ENCODE measurements at places on chromosomes 2 and 18.

DNA sequence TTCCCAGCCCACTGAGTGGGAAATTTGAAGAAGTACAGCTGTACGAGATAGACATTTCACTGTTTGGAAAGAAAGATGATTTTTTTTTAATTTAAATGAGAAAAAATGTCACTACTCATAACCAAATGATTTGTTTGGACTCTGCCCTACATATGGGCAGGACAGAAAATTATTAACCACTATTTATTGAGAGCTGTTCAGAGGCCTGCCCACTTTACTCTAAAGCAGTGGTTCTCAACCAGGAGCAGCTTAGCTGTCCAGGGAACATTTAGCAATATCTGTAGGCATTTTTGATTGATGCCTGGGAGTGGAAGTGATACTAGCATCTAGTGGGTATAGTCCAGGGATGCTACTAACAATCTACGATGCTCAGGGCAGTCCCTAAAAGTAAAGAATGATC, 13.4 kb upstream of the DTNA start:
- no peak for DNase-seq

GRCh38 chr18:54964741-54965140, 5.5 kb upstream of the CCDC68 start:
- DNase-seq, result peak; percentile 47

GRCh38 chr2:98258906-98259305, 87.3 kb upstream of the CNGA3 start:
- no peak for DNase-seq

DNA sequence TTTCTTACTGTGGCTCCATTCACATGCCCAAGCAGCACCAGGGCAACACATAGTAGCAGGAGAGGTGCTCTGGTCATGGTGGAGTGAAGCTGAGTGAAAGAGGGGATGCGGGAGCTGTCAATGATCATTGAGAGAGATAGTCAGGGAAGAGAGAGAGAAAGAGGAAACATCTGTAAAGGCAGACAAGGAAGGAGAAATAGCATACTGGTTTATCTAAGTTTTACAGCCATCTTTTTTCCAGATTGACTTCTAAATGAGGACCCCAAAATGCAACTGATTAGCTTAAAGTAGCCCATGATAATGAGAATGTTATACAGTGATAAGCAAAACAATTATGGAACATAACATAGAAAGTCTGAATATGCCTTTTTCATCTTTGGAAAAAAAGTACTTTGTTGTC, at the start of gene C2orf66:
C2orf66 (minus strand) TSS at position 96 of the 400 bp plus-strand sequence; CDS start at position 77, 19 bp downstream.
- no peak for DNase-seq

DNA sequence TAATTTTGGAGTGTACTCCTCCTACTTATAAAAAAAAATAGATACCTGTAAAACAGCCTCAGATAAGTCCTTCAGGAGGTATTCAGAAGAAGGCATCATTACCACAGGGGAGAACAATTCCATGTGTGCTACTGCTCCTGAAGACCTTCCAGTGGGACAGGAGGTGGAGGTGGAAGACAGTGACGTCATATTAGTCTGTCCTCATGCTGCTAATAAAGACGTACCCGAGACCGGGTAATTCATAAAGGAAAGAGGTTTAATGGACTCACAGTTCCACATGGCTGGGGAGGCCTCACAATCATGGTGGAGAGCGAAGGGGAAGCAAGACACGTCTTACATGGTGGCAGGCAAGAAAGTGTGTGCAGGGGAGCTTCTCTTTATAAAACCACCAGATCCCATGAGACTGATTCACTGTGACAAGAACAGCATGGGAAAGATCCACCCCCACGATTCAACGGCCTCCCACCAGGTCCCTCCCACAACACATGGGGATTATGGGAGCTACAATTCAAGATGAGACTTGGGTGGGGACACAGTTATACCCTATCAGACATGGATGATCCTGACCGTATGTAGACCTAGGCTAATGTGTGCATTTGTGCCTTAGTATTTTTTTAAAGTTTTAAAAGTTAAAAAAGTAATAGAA, 98.4 kb downstream of the NDUFA10 start:
- peak; percentile 19 for DNase-seq

- DNase-seq, result no peak
Measured at GRCh38 chr2:144438801-144439631, 80.9 kb downstream of the ZEB2 start.

DNA sequence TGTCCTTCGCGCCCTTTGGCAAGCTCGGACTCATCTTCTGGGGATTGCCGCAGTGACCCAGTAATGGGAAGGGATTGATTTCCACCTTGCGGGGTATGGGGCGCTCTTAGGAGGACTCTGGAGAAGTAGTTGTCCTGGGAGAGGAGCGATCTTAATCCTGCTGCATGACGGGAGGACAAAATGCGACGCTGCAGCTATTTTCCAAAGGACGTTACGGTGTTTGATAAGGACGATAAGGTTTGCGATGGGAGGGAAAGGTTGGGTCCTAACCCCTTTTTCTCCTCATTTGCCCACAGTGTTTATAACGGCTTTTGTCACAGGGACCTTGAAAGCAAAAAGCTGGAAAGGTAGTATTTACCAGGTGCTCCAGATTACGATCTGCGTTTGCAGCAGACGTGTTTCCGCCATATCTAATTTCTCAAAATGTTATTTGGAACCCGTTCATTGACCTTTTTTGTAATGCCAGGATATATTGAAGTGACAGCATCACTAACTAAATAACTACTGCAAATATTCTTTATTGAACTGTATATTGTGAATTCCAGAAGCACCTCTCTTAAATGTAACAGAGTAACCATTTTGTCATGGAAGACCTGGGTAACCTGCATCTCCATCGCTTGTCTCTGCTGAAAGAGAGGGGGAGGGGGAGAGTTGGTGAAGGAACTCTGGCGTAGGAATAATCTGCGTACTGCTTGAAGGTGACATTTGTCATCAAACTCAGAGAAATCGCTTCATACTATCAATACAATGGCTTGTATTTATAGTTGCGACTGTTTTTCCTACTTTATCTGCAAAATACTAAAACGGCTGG, 590 bp downstream of the MDH1 start:
- no peak for DNase-seq

DNA sequence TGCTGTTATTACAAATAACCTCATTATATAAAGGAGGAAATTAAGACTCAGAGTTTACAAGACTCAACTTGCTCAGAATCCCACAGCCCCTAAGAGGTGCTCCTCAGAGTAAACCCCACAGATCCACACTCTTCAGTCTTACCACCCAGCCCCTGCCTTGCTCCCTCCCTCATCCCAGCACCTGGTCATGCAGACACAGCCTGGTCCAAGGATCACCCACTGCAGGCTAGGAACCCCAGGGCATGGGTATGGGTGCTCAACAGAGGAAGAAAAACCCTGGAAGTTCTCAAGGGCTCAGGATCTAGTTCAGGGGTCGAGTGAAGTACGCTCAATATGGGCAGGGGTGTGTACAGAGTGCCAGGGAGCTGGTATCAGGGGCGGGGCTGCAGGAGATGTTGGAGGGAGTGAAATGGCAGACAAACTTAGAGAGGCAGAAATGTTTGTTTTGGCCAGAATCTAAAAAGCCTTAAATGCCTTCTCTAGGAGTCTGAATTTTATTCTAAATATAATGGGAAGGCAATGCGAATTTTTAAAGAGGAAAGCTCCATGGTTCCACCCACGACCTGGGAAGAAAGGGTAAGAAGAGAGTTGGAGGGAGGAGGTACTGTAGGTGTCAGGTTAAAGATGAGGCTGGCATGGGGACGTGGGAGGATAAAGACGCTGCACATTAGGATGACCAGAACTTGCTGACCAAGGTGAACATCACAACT, 79.1 kb upstream of the MGAT4A start:
- DNase-seq, result no peak

DNA sequence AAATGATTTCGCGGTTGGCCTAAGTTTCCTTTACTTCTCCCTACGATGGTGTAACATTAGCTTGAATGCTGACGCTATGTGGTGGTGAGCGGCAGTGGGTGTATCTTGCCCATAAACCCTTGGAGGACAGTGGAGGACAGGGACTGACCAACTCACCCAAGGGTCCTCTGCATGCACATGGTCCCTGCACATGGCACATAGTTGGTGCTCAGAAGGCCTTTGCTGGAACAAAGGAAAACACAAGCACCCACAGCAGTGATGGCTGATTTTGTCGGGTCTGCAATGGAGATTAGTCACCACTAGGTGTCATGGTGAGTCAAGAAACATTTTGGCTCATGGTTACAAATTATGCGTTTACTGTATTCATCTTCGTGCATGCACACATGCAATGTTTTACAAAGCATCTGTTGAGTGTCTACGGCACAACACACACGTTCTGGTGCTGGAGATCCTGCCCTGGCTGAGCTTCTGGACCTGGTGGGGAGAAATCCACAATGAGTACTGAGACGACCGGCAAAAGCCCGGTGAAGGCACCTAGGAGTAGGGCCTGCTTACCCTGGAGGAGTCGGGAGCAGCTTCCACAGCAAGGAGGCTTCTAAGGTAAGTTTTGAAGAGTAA, 44.0 kb downstream of the PDCL3 start:
- DNase-seq, result peak; percentile 46

DNA sequence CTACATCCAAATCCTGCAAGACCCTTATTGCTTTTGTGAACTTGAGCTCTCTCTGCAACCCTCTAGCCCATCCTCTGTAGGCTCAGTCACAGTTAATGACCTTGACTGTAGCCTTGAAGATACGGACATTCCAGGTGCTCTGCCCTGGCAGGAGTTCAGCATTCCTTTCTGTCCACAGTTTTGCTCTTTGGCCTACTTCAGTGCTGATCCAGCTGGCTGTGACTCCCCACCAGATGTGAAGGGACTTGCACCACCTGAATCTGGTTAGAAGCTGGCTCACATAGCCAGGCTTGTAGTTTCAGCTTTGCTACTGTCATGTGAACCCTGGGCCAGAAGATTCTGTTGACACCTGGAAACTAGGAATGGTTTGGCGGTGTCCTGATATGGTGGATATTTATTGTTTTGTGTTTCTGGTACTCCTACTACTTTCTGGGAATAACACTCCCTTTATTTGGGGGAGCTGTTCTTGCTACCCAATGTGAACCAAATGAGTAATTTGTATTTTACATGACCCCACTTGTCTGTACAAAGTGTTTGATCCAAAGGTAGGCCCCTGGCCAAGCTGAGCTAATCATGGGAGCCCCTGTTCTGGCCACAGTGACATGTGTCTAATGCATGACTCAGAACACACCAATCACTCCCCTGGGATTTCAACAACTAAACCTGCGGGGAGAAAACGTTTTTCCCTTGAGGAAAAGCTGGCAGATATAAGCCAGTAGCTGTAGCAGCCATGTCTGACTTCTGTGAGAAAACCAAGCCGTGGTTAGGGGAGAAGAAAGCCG, 73.4 kb downstream of the CDCA7 start:
- peak; percentile 56 for DNase-seq

DNA sequence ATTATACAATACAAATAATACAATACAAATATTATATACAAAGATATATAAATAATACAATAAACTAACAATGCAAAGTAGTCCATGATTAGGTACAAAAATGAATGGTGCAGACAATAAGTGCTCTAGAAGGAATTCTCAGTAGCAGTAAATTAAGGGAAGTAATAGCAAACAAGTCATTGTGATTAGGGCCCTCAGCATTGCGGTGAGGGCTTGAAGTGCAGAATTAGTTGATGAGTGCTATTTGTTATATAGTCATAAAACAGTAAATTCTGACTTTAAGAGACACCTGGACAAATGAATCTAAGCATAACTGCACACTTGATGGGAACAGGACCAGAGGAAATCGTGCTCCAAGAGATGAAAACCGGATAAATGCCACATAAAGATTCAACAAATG, 74.9 kb downstream of the ANKRD44 start:
- DNase-seq, result no peak

DNA sequence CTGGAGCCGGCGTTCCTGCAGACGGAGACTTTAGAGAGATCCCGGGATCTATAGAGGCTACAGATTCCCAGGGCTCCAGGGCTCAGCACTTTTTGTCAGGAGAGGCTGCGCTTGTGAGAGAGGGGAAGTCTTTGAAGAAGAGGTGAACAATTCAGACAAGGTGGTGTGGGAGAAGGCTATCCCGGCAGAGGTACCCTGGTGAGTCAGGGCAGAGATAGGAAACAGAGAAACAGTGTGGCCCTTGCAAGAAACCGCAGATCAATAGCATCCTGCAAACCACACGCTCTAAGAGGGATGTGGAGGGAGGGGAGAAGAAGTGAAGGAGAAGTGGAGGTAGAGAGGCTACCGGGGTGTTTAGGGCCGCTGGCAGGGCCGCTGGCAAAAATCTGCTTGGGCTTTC, 160.5 kb upstream of the APCDD1 start:
- DNase-seq, result no peak

GRCh38 chr2:224646242-224646846, 61.2 kb upstream of the CUL3 start:
- peak; percentile 12 for DNase-seq

DNA sequence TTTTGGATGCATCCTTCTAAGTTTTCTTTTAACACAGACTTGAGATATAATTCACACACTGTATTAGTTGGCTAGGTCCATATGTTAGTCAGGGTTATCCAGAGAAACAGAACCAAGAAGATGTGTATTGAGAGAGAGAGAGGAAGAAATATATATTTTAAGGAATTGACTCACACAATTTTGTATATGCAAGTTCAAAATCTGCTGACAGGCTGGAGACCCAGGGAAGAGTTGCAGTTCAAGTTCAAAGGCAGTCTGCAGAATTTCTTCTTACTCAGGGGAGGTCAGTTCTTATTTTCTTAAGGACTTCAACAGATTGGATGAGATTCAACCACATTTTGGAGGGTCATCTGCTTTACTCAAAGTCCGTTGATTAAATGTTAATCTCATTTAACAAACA, 23.0 kb upstream of the MRO start:
- DNase-seq, result no peak

- DNase-seq, result no peak
Measured at GRCh38 chr2:205752924-205753323, 70.6 kb downstream of the NRP2 start.

- no peak for DNase-seq
Measured at GRCh38 chr2:226639550-226639949, 160.1 kb downstream of the IRS1 start.

DNA sequence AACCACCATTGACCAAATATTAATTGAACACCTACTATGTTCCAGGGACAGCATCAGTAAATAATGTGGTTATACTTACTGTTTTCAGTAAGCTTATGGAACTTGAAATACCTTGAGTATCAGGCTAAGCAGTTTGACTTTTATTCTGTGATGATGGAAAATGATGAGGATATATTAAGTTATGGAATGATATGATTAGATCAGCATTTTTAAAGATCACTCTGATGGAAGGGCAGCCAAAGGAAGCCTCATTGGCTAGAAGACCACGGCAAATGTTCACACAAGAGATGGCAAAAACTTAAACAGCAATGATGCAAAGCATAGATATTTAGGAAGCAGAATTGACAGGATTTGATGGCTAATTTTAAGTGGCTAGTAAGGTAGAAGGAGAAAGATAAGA, 266.9 kb upstream of the DPP10 start:
- no peak for DNase-seq

Measured in brain microvascular endothelial cell (primary cell).